ENCODE measurements at places on chromosomes 12 and 14.

DNA sequence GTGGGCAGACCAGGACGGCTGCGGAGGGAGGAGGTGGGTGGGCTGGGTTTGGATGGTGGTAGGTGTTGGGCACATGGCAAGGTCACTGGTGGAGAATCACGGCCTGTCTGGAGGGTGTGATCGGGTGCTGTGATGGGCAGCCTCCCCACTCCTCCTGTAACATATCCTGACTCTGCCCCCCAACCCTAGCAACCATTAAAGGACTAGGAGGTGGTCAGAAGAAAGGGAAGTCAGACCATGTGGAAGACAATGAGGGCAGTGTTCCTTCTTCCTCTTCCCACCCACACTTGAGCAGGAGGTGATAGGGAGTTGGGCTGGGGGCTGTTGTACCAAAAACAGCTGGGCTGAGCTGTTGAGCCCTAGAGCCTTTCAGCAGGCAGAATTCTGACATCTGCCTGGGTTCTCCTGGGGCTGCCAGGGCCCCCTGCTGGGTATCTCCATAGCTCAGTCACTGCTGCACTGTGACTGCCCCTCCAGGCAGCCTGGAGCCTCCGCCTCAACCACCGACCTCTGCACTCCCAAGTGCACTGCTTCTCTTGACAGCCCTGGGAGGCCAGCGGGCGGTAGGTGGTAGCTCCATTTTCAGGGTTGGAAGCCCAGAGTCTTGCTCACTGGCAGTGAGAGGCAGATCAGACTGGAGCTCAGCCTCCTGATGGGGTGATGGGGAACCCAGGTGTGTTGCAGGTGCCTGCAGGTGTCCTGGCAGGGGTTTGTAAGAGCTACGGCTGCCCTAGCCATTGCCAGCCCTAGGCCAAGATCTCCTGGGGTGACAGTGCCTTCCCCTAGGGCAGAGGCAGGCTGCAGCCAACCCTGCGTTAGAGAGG, 15.4 kb downstream of the VASH1 start:
- no peak for DNase-seq

DNA sequence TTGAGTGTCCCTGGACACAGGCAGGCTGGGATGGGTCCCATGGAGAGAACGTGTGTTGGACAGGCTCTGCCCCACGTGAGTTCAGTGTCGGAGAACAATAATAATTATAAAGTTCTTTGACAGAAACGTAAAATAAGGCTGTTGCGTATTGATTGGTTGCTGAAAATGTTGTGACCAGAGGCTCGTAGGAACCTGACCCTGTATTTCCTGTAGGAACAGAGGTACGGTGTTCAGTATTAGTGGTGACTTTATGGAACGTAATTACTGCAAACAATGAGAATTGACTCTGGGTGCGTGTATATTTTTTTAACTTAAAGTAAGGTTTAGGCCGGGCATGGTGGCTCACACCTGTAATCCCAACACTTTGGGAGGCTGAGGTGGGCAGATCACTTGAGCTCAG, 7.8 kb downstream of the MTA1 start:
- DNase-seq = no peak

DNA sequence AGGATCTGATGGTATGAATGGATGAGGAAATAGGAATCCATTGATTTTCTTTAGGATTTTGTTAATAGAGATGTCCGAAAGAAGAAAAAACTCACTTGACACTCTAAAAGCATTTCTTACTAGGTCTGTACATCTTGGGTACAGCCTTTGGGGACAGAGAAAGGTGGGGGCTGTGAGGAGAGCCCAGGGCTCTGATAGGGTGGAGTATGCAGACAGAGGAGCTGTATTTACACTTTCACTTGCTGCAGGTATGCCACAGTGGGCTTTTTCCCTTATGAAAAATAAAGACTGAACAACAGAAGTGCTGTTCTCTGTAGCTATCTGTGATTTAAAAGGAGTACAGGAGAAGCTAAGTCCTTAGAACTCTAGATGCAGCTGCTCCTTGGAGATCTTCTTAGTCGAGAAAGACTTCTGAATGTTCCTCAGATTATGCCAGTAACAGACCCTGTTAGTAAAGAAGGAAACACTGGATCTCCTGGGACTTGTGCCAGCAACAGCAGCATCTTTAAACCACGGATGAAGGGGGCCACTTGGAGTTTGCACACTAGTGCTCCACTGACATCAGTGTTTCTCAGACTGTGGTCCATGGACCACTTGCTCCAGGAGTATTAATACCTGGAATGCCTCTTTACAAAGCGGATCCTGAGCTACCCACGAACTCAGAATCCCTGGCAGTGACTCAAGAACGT, 19.4 kb upstream of the RTRAF start:
- no peak for DNase-seq

GRCh38 chr14:103353362-103353761, 19.3 kb downstream of the EIF5 start:
- DNase-seq = no peak

- no peak for DNase-seq
Measured at GRCh38 chr12:121789233-121789781, 4.2 kb downstream of the RHOF start.

- DNase-seq = no peak
Measured at GRCh38 chr12:70796989-70797388, 123.5 kb downstream of the PTPRR start.

GRCh38 chr14:46377305-46377704, 274.3 kb downstream of the RPL10L start:
- DNase-seq = no peak

DNA sequence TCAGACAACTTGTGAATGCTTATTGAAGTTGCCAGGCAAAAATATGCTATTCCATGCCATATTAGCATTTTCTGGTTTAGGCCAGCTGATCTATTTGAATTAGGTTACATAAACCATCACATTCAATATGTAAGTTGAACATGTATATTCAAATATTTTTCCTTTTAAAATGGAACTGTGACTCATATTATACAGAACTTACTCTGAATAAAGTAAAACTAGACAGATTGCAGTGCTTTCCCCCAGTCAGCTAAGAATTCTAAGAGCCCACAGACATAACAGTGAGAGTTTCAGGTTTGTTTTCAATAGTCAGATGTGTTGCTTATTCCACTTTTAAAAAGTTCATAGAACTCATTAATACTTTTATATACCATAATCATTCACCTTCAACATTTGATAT, 119.8 kb downstream of the MGST1 start:
- no peak for DNase-seq
